ENCODE measurements at places on chromosomes 12 and 14.

GRCh38 chr12:92628476-92628875 is 74.3 kb upstream of the PLEKHG7 start:
- no peak for DNase-seq

DNA sequence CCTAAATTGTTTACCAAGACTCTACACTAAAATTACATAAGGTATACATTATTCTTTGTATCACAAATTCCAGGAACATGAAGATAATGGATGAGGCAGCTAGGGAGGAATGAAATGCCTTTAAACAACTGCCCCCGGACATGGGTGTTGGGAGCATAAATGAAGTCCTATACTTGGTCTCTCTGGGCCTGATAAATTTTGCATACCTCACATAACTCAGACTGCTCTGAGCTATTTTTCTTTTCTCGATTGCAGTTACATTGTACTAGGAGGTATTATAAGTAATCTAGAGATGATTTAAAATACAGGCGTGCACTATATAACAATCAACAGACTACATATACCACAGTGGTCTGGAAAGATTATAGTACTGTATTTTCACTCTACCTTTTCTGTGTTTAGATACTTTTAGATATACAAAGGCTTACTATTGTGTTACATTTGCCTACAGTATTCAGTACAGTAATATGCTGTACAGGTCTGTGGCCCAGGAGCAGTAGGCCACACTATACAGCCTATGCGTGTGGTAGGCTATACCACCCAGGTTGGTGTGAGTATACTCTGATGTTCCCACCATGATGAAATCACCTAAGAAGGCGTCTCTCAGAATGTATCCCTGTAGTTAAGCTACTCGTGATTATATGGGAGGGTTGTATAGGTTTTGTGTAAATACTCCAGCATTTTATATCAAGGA is 14.3 kb downstream of the FNTB start:
- DNase-seq: no peak

DNA sequence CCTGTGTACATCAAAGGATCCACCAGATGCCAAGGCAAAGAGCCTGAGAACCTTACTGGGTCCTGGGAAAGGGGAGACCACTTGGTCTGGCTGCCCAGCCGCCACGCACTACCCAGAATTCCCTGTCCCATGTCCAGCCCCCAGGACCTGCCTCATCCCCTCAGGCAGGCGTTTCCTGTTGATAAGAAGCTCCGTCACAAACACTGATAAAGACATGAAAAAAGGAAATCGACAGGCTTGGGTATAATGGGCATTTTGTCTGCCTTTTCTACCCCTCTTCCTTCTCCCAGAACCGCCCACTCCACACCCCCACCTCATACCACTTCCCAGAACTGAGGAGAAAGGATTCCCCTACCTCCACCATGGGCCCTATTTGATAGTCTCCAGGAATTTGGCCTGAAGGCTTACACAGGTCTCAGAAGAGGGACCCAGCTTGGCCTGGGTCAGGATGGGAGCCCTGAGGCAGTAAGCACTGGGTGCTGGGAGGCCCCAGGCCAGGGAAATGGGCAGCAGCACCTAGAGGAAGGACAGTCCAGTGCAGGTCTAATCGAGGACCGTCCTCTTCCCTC is 18.8 kb downstream of the ACVRL1 start:
- DNase-seq: no peak

DNA sequence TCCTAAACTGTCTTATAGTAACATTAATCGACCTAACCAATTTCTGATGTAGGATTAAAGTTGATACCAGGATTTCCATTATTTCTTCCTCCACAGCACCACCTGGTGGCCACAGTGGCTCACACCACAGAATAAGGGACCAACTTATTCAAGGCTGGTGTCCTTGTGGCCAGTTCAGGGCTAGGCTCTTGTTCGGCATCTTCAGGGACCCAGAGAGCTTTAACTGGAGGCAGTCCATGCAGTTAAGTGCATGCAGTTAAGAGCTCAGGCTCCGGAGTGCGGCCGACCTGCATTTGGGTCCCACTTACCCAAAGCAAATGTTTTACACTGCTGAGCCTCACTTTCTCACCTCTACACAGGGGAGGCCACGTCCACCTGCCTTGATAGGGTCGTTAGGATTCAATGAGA is 42.0 kb upstream of the GPR68 start:
- peak; percentile 84 for DNase-seq

- no peak for DNase-seq
Measured at GRCh38 chr14:68363466-68363842, 429.4 kb downstream of the ZFP36L1 start.

DNA sequence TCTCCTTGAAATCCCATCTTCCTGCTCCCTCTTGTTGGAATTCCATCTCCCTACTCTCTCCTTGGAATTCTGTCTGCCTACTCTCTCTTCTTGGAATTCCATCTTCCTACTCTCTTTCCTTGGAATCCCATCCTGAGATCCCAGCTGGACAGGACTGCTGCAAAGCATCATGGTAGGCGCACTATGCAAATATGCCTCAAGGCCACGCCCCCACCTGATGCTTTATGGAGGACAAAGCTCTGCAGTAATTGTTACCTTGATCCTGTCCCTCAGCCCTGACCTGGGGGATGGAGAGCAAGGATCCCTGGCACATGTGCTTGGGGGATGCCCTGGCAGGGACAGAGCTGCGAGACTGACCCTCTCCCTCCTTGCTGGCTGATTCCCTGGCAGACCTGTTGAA is 185.6 kb downstream of the TBX5 start:
- DNase-seq: no peak

DNA sequence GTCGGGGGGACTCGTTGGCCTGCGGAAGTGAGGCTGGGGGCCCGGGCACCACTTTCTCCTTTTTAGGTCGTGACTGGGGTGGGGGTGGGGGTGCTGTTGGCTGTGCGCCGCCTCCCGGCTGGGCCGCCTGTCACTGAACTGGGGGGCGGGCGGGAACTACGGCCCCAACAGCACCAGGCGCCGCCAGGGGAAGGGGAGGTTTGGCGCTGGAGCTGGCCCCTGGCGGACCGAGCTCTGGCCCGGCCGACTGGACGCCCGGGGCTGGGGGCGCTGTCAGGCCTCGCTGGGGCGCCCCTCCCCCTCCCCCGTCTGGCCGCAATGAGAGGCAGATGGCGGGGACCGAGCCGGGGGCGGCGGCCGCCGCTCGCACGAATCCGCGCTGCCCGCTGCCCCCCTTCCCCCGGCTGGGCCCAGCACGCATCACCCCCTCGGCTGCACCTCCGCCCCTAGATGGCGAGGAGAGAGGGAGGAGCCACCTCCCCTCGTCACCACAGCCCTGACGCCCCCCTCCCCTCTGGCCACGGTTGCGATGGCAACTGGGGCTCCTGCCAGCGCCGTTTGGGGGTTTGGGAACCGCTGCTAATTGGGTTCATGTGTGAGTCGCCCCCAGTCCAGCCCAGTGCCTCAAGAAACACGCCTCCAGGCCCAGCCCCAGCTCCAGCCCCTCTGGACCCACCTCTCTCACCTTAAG is 723 bp downstream of the NFATC4 start:
- peak; percentile 45 for DNase-seq

DNA sequence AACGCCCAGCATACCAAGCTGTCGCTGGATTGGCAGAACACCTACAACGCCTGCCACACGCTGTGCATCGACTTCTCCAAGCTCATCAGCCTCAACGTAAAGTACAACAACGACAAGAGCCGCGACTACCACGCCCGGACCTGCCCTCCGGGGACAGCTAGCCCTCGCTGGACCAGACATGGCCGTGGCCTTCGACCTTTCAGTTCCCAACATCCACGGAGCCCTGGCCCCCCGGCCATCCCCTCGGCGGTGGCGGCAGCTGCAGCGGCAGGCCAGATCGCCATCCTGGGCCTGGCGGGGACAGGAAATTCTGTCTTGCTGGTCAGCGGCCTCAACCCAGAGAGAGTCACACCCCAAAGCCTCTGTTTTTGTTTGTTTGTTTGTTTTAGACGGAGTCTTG is 132.6 kb upstream of the FUT8 start:
- no peak for DNase-seq

DNA sequence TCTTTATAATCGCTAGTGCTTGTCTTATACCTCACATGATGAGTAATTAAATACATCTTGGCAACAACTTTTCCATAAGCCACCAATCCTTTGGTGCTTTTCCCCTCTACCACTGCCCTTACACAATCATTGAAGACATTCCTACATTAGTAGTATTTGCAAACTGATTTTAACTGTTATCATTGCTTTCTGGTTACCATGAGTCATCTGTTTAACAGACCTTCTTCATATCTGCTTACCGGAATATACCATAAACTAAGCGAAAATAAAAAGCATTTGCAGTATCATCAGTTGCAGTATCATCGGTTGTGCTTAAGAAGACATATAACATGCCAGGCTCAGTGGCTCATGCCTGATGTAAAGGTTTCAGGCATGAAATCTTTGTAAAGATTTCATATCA is 54.8 kb upstream of the PLEKHA5 start:
- DNase-seq: no peak

DNA sequence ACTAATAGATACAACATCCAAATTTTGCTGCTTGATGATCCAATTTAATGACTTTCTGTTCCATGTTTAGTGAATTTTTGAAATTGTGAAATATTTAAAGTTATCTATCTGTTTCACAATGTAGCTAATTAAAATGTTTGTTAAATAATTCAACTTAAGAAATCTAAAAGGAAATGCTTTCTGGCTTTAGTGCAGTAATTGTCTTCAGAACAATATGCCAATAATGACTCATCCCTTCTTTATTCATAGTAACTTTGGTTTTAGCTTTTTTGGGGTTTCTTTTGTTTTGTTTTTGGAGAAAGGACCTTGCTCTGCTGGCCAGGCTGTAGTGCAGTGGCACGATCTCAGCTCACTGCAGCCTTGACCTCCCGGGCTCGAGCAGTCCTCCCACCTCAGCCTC is 479.2 kb upstream of the RGS6 start:
- no peak for DNase-seq
